ENCODE measurements at places on chromosomes 7 and 10.

GRCh38 chr10:5071411-5072198 lies 22.6 kb upstream of the AKR1C3 start:
- peak; percentile 79 for DNase-seq

DNA sequence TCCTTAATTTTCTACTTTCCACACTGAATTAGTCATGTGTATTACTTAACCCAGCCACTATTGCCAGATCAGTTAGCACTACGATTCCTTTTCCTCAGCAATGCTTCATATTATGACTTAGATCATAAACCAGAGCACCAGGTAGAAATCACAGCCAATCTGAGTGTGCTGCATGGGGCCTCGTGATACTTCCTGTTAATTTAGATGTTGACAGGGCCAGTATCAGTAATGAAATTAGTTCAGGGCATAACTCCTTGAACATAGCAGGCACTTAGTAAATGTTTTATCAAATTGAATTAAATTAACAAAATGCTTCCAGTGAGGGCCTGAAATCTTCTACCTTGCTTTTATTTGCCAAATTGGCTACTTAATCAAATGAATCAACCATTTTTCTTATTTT lies 169.3 kb upstream of the LRGUK start:
- DNase-seq, result peak; percentile 51

DNA sequence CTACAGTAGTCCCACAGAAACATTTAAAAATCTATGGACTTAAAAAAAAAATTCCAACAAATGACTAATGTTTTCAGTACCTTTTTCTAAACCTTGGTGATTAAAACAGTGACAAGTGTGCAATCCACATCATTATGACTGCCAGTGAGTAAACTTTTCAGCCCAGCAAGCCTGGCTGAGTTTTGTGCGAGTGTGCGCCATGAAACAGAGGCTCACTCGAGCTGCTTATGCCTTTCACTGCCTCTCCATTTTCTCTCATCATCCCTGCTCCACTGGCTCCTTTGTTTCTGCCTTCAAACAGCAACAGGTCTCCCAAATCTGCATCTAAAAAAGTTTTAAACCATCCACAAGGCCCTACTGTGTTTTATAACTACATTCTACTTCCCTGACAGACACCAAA lies 105.8 kb downstream of the USP6NL start:
- DNase-seq, result no peak

- no peak for DNase-seq
These were observed 942.2 kb downstream of the REEP3 start for GRCh38 chr10:64463406-64463805.

- DNase-seq, result no peak
These were observed 20.4 kb downstream of the SH2B2 start for GRCh38 chr7:102306916-102307677.

DNA sequence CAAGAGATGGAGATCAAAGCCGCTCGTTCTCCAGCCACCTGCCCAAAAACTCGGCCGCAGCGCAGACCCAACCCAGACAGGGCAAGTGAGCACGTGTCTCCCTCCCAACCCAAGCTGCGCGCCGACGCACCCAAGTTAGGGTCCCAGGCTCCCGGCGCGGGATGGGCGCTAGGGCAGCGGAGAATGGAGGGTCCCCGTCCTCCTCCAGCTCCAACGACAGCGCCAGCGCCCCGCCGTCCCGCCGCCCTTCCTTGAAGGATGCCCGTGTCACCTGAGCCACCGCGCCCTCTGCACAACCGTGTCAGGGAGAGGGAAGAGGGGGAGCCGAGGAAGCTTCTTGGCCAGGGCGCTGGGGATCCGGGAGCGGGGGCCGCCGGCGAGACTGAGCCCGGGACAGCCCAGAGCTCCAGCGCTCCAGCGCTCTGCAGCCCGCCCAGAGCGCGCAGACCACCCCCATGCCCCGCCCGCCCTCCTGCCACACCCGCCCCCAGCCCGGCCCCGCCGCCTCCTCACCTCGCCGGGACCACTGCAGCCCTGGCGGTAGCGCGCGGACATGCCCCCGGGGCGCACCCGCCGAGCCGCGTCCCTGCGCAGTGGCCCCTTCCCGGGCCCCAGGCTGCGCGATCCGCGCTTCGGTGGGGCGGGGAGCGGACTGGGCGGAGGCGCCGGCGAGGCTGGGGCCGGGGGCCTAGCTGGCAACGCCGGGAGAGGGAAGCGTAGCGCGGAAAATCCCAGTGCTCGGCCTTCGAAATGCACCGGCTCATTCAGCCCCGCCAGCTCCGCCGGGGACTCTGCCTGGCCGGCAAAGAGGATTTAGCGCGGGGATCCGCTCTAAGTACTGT lies at the start of gene SLC16A12:
SLC16A12 (minus strand) TSS at position 424 of the 842 bp plus-strand sequence. CDS start 73,016 bp downstream, outside the sequence.
- DNase-seq, result peak; percentile 26

GRCh38 chr7:107100824-107101223 lies 56.3 kb downstream of the PRKAR2B start:
- no peak for DNase-seq

DNA sequence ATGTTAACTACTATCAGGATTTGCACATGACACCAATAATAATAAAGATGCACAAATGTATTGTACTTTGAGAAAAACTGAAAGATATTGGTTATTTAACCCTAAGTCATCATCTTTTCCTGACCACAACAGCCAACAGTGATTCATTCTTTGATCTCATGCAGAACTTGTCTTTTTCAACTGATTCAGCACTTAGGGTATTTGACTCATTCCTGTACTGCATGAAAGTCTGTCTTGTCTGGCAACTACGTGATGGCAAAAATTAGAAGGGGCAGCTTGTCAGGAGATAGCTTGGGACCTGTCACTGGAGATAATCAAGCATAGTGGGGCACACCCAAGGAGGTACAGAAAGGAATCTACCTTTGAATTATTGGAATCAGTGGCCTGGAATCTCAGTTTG lies 77.8 kb upstream of the LRRC17 start:
- DNase-seq, result no peak
